ENCODE measurements at places on chromosomes 4 and X.

GRCh38 chr4:61630548-61630947, 430.4 kb downstream of the ADGRL3 start:
- DNase-seq = no peak

DNA sequence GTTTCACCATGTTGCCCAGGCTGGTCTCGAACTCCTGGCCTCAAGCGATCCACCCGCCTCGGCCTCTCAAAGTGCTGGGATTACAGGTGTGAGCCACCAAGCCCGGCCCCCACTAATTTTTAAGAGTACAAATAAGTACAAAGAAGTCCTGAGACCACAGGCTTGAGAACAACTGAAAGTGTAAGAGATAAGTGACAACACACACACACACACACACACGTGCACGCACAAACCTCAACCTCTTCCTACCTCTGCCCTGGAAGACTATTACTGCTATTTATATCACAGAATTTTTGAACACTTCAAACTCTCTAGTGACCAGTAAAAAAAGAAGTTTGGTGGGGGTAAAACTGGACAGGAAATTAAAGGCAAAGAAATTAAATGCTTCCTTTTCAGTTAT, 7.5 kb downstream of the KLHL15 start:
- no peak for DNase-seq

- DNase-seq = no peak
Observed at GRCh38 chr4:20074450-20074849, 177.3 kb upstream of the SLIT2 start.

GRCh38 chr4:36292556-36293188, 11.3 kb downstream of the DTHD1 start:
- DNase-seq = no peak

GRCh38 chr4:139815778-139816601, 150.4 kb downstream of the MGST2 start:
- DNase-seq = no peak

- DNase-seq = no peak
Observed at GRCh38 chrX:65667157-65667502, 324 bp upstream of the MSN start.

DNA sequence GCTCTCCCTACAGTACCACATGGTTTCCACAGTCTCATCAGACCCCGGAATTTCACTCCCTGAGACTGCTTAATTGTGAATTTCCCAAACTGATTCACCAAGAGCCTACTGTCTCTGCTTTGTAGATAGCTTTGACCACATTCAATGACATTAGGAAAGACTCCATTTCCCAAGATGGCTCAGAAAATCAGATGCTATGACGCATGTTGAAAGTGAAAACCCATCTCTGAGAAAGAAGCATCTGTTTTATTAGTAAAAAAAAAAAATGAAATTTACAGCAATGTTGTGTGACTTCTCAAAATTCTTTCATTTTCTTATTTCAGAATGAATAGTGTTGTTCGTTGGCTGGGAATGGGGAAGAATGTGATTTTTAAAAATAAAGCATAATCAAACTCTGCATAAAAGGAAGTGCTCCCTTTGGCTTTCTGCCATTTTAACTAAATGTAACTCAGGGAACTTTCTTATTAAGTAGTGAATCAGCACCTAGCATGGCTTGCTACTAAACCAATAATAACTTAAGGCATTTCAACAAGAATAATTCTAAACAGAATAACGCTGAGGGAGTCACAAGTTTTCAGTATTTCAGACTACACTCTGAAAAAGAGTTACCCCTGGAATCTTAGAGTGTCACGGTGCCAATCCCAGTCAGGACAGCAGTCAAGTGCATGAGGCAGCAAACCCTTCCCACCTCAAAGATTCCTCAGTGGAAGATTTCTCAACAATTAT, 97.4 kb upstream of the MYOZ2 start:
- peak; percentile 56 for DNase-seq

DNA sequence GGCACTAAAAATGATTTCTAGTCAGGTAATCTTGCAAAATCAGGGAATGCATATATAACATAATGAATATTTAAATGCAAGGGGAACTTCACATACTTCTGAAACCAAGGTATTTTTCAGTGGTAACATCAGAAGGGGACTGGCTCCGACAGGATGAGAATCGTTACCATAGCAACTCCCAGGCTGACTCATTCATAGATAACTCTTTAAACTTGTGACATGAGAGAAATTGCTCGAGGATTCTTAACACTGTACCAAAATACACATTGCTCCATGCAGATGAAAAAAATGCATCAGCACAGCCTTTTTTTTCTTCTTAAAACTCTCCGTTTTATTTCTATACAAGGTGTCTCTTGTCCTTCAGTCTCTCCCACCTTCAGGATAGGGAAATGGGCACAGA, 114.3 kb downstream of the GABRB1 start:
- peak; percentile 70 for DNase-seq

DNA sequence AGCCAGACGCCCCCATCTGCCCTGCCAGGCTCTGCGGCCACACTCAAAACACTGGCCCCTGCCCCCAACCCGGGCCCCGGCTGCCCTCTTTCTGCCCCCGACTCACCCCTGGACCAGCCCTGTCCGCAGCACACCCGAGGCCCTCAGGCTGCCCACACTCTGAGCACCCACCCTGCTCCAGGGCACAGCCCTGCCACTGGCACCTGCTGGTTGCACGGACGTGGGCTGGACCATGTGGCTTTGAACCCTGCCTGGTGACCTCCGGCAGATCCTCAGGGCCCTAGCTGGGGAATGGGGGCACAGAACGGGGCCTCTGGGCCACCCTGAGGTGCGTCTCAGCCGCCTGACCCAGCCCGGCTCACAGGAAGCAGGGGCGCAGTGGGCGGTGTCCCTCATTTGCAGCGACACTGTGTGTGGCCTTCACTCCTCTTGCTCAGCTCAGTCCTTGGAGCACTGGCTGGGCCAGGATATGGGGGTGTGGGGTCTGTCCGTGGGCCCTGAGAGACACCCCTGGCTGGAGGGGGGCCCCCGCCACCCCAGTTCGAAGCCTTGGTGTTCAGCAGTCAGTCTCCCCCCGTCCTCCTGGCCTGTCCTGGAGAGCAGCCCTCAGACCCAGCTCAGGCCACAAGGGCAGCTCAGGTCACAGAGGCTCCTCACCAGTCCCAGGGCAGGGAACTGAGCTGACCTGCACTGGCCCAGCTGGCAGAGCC, 73.2 kb downstream of the FAM53A start:
- no peak for DNase-seq

- no peak for DNase-seq
Observed at GRCh38 chr4:128371876-128372275, 84.3 kb upstream of the PGRMC2 start.

- DNase-seq = no peak
Observed at GRCh38 chrX:30626402-30626801, 26.8 kb upstream of the GK start.
